ENCODE measurements at places on chromosomes 2 and 18. TPM values are rescaled to one million over a fixed set of nuclear protein-coding genes. Genes with fewer than 3 reads are reported as not detected.

Gene SH3YL1
- total RNA-seq, result 10.0 TPM

Gene TLX2
- not detected for total RNA-seq

Gene ARHGEF4
- total RNA-seq, result 4.2 TPM

Gene DES
- total RNA-seq, result 13,048 TPM

Gene B4GALT6
- 9.4 TPM for total RNA-seq

Gene SP5
- total RNA-seq, result 0.11 TPM

Gene OR6B2
- not detected for total RNA-seq

Gene RIF1
- total RNA-seq, result 25.1 TPM

Gene BOLL
- 3.9 TPM for total RNA-seq

Gene STARD6
- total RNA-seq, result not detected

- no peaks in the 10 kb centered on the region for H3K27me3 ChIP-seq
- H3K27ac ChIP-seq, result peak overlapping the region; percentile 42
- H3K4me3 ChIP-seq, result no peak overlapping the region
- no peak for DNase-seq
Measured at GRCh38 chr18:45248240-45248903, 366.9 kb upstream of the SLC14A2 start.

- H3K4me1 ChIP-seq, result no peaks in the 10 kb centered on the region
- H3K4me3 ChIP-seq, result no peak overlapping the region
- no peak overlapping the region for H3K27ac ChIP-seq
Measured at GRCh38 chr2:177832611-177833433, 239.8 kb downstream of the PDE11A start.

GRCh38 chr2:179290329-179290728, 25.7 kb upstream of the SESTD1 start:
- no peak overlapping the region for H3K27ac ChIP-seq
- H3K4me1 ChIP-seq, result no peaks in the 10 kb centered on the region
- no peaks in the 10 kb centered on the region for H3K27me3 ChIP-seq

DNA sequence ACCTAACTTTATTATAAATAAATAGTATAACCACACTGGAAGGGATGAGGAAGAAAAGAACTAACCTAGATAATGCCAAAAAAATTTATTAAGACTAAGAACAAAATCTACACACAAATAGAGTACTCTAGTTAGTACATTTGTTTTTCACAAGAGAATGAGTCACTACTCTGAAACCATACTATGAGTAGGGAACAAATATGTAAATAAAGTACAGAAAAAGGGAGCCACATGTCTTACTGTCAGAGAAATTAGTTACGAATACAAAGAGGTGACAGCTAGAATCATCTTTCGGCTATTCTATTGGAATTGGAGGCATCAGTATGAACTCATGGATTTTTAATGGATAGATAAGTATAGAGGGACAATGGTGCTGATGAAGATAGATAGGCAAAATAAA, 150.5 kb downstream of the COPS8 start:
- no peak overlapping the region for H3K4me3 ChIP-seq
- no peaks in the 10 kb centered on the region for H3K36me3 ChIP-seq
- peaks cover 26% of the 10 kb centered on the region for H3K4me1 ChIP-seq
- DNase-seq, result no peak

DNA sequence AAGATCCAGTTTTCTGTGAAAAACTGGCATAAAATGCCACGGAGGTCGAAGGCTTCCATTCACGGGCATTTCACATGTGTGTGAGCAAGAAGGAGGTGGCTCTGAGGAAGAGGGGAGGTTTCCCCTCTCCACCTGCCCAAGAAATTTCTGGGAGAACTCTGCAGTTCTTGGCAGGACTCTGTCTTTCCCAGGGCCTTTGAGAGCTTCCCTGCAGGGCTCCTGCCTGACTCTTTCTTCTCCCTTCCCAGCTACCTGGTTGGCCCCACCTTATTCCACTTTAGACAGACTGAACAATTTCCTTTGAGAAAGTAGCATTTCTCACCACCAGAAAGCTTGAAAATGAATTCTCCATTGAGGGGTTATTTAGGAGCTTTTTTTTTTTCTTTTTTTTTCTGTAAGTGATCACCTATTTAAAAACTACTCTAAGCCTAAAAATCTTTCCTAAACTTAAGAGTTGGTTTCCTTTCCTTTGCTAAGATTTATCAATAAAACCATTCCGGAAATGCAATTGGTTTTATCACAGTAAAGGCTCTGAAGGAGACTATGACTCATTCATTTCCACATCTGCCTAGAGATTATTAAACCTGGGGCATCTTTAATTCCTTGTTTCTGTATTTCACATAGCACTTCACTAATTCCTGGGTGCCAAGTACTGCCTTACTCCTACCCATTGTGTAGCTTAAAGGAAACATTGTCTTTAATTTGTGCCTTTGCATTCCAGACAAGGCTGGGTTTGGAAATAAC, 59.3 kb downstream of the UNC80 start:
- H3K27me3 ChIP-seq, result no peaks in the 10 kb centered on the region
- H3K36me3 ChIP-seq, result no peaks in the 10 kb centered on the region
- no peak overlapping the region for H3K27ac ChIP-seq
- no peak for DNase-seq

GRCh38 chr2:192265751-192266150, 71.0 kb upstream of the TMEFF2 start:
- H3K4me1 ChIP-seq, result no peaks in the 10 kb centered on the region
- H3K36me3 ChIP-seq, result no peaks in the 10 kb centered on the region
- DNase-seq, result no peak
- H3K27ac ChIP-seq, result no peak overlapping the region
- no peaks in the 10 kb centered on the region for H3K27me3 ChIP-seq

GRCh38 chr2:37654932-37655841, 16.3 kb downstream of the CDC42EP3 start:
- H3K4me1 ChIP-seq, result peaks cover 85% of the 10 kb centered on the region
- H3K36me3 ChIP-seq, result peaks cover 14% of the 10 kb centered on the region
- peak overlapping the region; percentile 50 for H3K4me3 ChIP-seq
- H3K27me3 ChIP-seq, result no peaks in the 10 kb centered on the region
- H3K27ac ChIP-seq, result peak overlapping the region; percentile 90

DNA sequence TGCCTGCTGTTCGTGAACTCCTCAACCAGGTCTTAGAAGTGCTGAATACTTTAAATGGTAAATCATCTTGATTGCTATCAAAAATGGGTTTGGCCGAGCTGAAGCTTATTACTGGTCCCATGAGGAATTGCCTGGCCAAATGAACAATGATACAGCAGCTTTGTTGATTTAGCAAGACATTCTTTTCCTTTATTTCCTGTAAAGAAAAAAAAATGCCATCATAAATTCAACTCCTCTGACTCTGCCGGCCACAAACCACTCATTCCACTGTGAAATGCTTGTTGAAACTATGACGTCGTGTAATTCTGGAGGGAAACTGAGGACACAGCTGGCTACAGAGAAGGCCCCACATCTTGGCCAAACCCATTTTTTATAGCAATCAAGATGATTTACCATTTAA, 74.2 kb upstream of the ID2 start:
- H3K36me3 ChIP-seq, result no peaks in the 10 kb centered on the region
- no peak for DNase-seq
- H3K4me3 ChIP-seq, result no peak overlapping the region
- H3K27ac ChIP-seq, result no peak overlapping the region
- peaks cover 4% of the 10 kb centered on the region for H3K27me3 ChIP-seq
- no peaks in the 10 kb centered on the region for H3K4me1 ChIP-seq

GRCh38 chr2:240877460-240878340, 9.1 kb downstream of the AGXT start:
- H3K27ac ChIP-seq, result no peak overlapping the region
- no peak overlapping the region for H3K4me3 ChIP-seq
- no peaks in the 10 kb centered on the region for H3K27me3 ChIP-seq
- no peaks in the 10 kb centered on the region for H3K36me3 ChIP-seq
- no peak for DNase-seq
- no peaks in the 10 kb centered on the region for H3K4me1 ChIP-seq

DNA sequence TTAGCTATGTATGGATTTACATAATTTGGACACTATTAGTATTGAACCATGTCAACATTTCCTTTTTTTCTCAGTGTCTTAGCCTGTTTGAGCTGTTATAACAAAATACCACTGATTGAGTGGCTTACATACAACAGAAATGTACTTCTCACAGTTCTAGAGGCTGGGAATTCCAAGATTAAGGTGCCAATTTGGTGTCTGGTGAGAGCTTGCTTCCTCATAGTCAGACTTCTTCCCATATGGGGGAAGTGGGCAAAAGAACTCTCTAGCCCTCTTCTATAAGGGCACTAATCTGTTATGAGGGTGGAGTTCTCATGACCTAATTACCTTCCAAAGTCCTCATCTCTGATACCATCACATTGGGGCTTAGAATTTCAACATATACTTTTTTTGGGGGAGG, 12.6 kb downstream of the ZNF804A start:
- H3K27ac ChIP-seq, result no peak overlapping the region
- no peaks in the 10 kb centered on the region for H3K36me3 ChIP-seq
- H3K27me3 ChIP-seq, result no peaks in the 10 kb centered on the region
- DNase-seq, result no peak

DNA sequence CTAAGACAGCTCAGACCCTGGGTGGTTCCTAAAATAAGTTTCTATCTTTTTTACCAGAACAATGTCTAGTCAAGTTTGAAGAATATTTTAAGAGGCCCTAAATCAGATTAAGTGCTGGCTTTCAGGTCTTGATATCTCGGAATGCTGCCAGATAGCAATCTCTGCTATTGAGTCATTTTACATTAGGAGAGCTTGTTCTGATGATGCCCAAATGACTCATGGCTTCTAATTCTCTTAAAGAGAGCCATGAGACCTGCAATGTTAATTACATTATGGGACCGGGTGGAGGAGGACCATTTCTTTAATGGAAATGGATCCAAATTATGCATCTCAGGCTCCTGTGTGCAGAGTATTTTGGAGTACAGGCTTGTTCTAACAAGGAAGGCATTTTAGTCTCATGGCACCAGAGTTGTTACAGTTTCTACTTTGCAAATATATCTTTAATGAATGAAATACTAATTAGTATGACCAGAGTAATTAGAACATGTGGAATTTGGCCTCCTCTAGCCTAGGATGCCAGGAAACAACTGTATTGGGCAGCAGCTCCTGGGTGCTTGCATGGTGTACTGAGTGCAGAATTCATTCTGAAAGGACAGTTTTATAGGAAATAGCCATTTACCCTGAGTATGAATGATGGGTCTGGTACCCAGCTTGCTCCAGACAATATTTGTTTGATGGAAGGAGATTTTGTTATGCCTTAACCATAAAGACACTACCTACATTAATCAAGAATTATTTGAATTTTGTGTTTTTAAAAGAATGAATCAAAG, 94.0 kb upstream of the SULT1C3 start:
- H3K4me3 ChIP-seq, result no peak overlapping the region
- no peak for DNase-seq
- H3K27ac ChIP-seq, result no peak overlapping the region
- H3K27me3 ChIP-seq, result no peaks in the 10 kb centered on the region

GRCh38 chr2:25838152-25838756, 40.0 kb downstream of the ASXL2 start:
- no peak for DNase-seq
- H3K27ac ChIP-seq, result no peak overlapping the region
- no peaks in the 10 kb centered on the region for H3K27me3 ChIP-seq

GRCh38 chr2:127400533-127400896, 12.7 kb upstream of the MAP3K2 start:
- peaks cover 26% of the 10 kb centered on the region for H3K4me1 ChIP-seq
- H3K36me3 ChIP-seq, result no peaks in the 10 kb centered on the region
- no peak overlapping the region for H3K4me3 ChIP-seq

DNA sequence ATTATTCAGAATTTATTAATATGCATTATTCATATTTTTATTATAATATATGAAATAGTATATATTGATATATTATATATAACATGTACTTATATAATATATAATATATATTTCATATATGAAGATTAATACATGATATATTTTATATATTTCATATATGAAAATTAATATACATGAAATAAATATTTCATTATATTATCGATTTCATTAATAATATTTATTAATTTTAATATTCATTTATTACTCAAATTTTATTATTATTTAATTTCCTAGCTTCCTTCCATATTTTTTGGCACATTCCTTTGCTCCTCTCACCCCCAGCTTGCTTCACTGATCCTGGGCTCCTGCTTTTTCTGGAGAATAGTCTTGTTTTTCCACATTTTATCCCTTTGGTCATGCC, 29.7 kb downstream of the CD8B2 start:
- DNase-seq, result no peak
- no peaks in the 10 kb centered on the region for H3K27me3 ChIP-seq
- no peaks in the 10 kb centered on the region for H3K4me1 ChIP-seq
- no peak overlapping the region for H3K27ac ChIP-seq
- H3K4me3 ChIP-seq, result no peak overlapping the region

GRCh38 chr2:198825534-198825933, 632.2 kb downstream of the SATB2 start:
- no peaks in the 10 kb centered on the region for H3K4me1 ChIP-seq
- H3K27ac ChIP-seq, result no peak overlapping the region
- H3K4me3 ChIP-seq, result no peak overlapping the region
- H3K27me3 ChIP-seq, result no peaks in the 10 kb centered on the region

DNA sequence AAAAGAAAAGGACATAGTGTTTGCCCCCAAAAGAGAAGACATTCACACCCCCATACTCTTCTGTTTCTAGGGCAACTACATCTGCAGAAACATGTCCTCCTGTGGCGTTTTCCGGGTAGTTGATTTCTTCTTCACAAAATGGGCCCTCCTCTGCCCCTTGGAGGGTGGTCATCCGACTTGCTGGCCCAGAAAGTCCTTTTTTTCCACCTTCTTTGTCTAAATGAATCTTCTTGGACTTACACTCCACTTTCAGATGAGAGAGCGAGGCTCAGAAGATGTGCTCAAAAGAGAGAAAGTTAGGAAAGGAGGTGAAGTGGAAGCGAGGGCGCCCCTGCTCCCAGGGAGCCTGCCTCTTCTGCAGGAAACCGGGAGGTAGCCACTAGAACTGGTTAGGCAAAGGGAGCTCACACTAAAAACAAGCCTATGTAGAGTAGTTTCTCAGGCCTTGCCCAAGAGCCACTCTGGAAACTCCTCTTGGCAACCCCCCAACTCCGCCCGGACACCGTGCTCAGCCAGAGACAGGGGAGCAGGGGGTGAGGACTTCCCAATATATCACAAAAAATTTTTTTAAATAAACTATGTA, 10.2 kb upstream of the SIX3 start:
- no peak for DNase-seq
- no peak overlapping the region for H3K27ac ChIP-seq
- no peaks in the 10 kb centered on the region for H3K36me3 ChIP-seq

GRCh38 chr2:106168657-106169056, 25.4 kb downstream of the UXS1 start:
- no peak overlapping the region for H3K27ac ChIP-seq
- H3K27me3 ChIP-seq, result no peaks in the 10 kb centered on the region
- no peak for DNase-seq
- no peaks in the 10 kb centered on the region for H3K4me1 ChIP-seq

- no peaks in the 10 kb centered on the region for H3K4me1 ChIP-seq
- H3K27me3 ChIP-seq, result no peaks in the 10 kb centered on the region
- DNase-seq, result no peak
Measured at GRCh38 chr18:49167084-49167483, 216.3 kb upstream of the SMAD7 start.
